Activated CD4-positive, alpha-beta T cell treated with anti-CD3 and anti-CD28 coated beads for 36 hours (primary cell): ENCODE measurements at places on chromosomes 3 and 15. TPM values are rescaled to one million over a fixed set of nuclear protein-coding genes. Genes with fewer than 3 reads are reported as not detected.

DNA sequence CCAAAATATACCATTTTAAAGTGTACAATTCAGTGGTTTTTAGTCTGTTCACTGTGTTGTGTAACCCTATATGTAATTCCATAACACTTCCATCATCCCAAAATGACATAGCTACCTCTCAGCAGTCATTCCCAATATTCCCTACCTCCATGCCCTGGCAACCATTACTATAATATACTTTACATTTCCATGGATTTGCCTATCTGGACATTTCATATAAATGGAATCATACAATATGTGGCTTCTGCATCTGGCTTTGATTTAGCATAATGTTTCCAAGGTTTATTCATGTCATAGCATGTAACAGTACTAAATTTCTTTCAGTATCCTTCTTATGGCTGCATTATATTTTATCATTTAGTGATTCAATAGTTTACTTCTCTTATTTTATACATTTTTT lies 25.3 kb downstream of the FAM98B start:
- no peak for DNase-seq

GRCh38 chr3:154095832-154096421 lies 25.3 kb upstream of the ARHGEF26 start:
- DNase-seq, result no peak

DNA sequence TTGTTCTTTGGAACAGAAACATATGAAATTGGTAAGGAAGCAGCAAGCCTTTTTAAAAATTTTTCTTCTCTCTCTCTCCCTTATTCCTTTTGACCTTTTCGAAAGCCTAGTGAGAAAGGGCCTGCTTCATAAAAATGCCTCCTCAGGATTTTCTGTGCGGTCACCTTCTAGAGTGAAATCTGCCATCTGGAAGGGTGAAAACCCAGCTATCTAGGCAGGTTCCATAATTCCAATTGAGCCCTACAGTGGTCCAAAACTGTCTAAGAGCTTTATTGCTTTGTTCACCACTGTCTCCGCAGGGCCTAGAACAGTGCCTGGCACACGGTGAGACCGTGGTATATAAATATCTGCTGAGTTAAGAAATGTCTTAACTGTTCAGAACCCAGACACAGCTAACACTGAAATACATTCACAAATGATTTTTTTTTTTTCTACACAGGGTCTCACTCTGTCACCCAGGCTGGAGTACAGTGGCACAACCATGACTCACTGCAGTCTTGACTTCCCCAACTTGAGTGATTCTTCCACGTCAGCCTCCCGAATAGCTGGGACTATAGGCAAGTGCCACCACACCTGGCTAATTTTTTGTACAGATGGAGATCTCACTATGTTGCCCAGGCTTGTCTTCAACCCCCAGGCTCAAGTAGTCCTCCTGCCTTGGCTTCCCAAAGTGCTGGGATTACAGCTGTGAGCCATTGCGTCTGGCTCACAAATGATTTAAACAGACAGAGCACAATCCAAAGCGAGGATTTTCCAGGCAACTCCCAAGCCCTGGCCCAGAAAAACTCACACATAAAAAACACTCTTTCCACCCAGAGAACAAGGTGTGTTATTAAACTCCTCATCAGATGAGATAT lies 64.4 kb downstream of the FRMD4B start:
- DNase-seq, result no peak

GRCh38 chr3:22360164-22360563 lies 609.2 kb upstream of the ZNF385D start:
- no peak for DNase-seq

GRCh38 chr15:51579012-51579411 lies 43.6 kb downstream of the DMXL2 start:
- DNase-seq, result no peak

The CPNE4 gene
- not detected for total RNA-seq

- peak; percentile 17 for DNase-seq
Observed at GRCh38 chr3:156291272-156292123, 171.1 kb downstream of the KCNAB1 start.
